Heart right ventricle (tissue), 16 donors: ENCODE measurements at places on chromosomes 2 and 18. TPM values are rescaled to one million over a fixed set of nuclear protein-coding genes. Genes with fewer than 3 reads are reported as not detected.

TLX2 gene
- total RNA-seq, result not detected

CAPN10 gene
- total RNA-seq, result 18.2 TPM

- H3K36me3 ChIP-seq, result no peaks in the 10 kb centered on the region
- H3K4me3 ChIP-seq, result no peak overlapping the region
- DNase-seq, result no peak
- H3K27ac ChIP-seq, result no peak overlapping the region
- no peaks in the 10 kb centered on the region for H3K4me1 ChIP-seq
These were observed 64.9 kb upstream of the RBMS1 start for GRCh38 chr2:160558531-160558930.

DNA sequence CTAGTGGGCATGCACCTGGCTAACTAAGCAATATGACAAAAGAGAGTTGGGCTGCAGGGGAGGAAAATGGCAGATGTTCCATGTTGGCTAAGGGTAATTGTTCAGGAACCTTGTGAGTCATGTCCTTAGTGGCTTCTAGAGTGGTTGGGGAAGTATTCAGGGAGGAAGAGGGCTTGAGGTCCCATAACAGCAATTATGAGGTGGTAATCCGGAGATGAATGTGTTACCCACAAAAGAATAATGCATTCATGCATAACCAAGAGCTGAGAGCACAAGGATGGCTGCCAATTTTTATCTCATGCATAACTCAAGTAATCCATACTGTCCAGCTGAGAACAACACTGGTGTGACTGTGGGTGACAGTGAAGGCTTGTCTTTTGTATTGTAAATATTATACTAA, 42.9 kb downstream of the TMEFF2 start:
- no peaks in the 10 kb centered on the region for H3K36me3 ChIP-seq
- H3K4me3 ChIP-seq, result no peak overlapping the region
- no peak overlapping the region for H3K27ac ChIP-seq
- no peaks in the 10 kb centered on the region for H3K27me3 ChIP-seq
- no peak for DNase-seq
- peaks cover 6% of the 10 kb centered on the region for H3K4me1 ChIP-seq

GRCh38 chr2:73259276-73259675, 25.0 kb downstream of the FBXO41 start:
- H3K27ac ChIP-seq, result no peak overlapping the region
- H3K4me1 ChIP-seq, result no peaks in the 10 kb centered on the region
- no peak overlapping the region for H3K4me3 ChIP-seq
- DNase-seq, result no peak

DNA sequence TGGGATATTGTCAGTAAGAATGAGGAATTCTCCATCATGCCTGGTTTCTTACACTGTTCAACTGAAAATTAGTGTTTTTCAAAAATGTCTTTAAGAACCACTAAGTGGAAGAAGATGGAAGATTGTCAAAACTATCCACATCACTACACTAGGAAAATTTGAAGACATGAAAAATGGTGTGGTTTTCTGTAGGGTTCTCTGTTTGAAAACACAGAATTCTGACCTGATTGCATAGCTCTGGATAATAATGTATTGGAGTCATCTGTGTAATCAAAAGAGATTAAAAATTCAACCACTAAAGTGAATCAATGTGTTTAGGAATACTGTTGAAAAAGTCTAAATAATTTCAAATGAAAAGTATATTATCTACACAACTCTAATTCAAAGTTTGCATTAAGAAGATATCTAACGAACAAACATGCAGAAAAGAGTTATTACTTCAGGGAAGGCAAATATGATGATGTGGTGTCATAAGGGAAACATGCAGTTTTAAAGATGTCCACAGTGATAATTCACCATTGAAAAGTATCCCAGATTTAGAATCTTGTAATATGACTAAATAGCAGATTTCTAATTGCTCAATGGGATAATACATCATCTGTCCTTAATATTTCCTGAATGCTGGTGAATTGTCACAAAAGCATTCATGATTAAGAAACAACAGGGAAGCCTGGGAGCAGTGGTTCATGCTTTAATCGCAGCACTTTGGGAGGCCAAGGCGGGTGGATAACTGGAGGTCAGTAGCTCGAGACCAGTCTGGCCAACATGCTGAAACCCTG, 116.9 kb downstream of the ERBB4 start:
- H3K27ac ChIP-seq, result no peak overlapping the region
- H3K4me3 ChIP-seq, result no peak overlapping the region
- no peaks in the 10 kb centered on the region for H3K36me3 ChIP-seq
- no peak for DNase-seq

DNA sequence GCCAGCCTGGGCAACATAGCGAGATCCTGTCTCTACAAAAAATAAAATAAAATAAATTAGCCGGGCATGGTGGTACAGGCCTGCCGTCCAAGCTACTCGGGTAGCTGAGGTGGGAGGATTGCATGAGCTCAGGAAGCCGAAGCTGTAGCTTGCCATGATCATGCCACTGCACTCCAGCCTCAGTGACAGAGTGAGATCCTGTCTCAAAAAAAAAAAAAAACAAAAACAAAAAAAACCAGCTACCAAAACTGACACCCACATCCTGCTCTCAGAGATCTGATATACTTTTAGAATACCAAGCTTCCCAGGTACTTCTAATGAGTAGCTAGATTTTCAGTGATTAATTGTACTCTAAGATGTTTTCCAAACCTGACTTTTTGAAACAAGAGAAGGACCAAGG, 74.0 kb downstream of the TTC27 start:
- no peak overlapping the region for H3K4me3 ChIP-seq
- H3K27me3 ChIP-seq, result no peaks in the 10 kb centered on the region
- H3K36me3 ChIP-seq, result peaks cover 17% of the 10 kb centered on the region
- no peak for DNase-seq
- H3K4me1 ChIP-seq, result no peaks in the 10 kb centered on the region

GRCh38 chr2:85178154-85178553, 45.0 kb downstream of the TCF7L1 start:
- peaks cover 85% of the 10 kb centered on the region for H3K4me1 ChIP-seq
- no peaks in the 10 kb centered on the region for H3K36me3 ChIP-seq
- no peak for DNase-seq
- no peak overlapping the region for H3K27ac ChIP-seq
- no peaks in the 10 kb centered on the region for H3K27me3 ChIP-seq
